ENCODE measurements at places on chromosomes 3 and 15.

DNA sequence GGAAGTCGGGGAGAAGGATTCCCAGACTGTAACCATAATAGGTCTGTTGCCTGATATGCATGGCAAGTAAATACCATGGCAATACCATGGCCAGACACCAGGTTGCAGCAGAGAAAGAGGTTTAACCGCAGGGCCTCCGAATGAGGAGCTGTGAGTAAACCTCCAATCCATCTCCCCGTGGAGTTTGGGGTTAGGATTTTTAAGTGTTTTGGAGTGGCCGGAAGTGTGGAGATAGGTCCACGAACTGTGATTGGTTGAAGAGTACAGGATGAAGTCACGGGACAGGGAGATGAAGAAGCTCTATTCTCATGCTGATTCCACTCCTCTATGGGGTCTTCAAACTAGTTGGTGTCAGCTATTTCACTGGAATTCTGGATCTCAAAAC is 127.9 kb downstream of the ST8SIA2 start:
- DNase-seq = peak; percentile 54

- no peak for DNase-seq
These were observed 20.1 kb downstream of the DLEC1 start for GRCh38 chr3:38059148-38059547.

GRCh38 chr3:24185738-24186384 is 240.8 kb downstream of the NR1D2 start:
- no peak for DNase-seq

GRCh38 chr3:88991496-88991895 is 115.9 kb upstream of the EPHA3 start:
- DNase-seq = no peak

GRCh38 chr15:96392380-96393208 is 62.1 kb downstream of the NR2F2 start:
- no peak for DNase-seq

DNA sequence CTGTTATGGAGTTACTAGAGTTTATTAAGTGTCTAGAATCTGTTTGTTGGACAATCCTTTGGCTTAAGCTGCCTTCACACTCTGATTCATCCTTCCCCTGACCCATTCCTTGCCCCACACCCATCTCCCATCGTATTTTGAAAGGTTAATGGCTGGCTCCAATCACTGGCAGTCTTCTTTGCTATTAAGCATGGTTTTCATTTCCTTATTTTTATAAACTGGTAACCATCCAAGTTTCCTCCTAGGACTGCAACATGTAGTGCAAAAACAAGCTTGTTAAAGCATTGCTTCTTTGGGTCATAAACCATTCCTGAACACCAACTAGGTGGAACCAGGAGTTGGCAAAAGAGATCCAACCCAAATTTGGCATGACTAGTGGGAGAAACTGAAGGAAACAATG is 148.4 kb downstream of the DTWD1 start:
- DNase-seq = no peak

DNA sequence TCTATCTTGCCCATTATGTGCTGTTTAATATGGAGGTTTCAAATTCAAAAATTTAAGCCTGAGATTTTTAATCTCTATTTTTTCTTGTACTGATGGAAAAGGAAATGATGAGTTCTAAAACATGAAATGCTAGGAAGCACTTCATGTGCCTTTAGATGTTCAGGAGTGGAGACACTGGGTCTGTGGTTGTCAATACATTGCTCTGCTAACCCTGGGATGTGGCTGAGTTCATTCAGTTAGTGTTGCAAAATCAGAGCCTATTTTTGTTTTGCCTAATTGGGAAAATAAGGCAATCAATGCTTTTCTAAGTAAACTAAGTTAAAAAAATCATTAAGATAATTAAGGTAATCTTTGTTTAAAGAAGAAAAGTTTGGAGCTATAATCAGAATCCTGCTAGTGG is 83.1 kb downstream of the DIPK2A start:
- DNase-seq = no peak

DNA sequence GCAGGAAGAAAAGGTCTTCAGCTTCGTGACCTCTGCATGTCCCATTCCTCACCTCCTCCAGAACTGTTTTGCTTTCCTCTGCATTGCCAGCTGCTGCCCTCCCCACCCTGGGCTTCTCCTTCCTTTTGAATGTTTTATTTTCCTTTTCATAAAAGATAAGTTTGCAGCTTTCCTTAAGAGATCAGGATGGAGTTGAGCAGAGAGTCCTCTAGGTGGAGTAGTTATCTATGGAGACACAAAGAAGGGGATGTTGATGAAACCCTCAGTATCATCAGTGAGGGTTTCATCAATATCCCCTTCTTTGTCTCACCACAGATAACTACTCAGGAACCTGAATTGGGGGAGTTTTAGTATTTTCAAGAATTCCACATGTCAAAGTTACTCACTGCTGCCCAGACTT is 19.0 kb upstream of the SLC25A36 start:
- DNase-seq = no peak

All from activated CD4-positive, alpha-beta T cell treated with anti-CD3 and anti-CD28 coated beads, Interleukin-2, amount 10 ng/mL, durations not matched to agents 7 days and 5 days (primary cell).